Thoracic aorta (tissue), 2 donors: ENCODE measurements at places on chromosomes 12 and 14. TPM values are rescaled to one million over a fixed set of nuclear protein-coding genes. Genes with fewer than 3 reads are reported as not detected.

The MEG3 gene
- total RNA-seq: 153 TPM

The PTPRB gene
- 21.9 TPM for total RNA-seq

The ZNF705A gene
- total RNA-seq: not detected

The SRGAP1 gene
- 24.1 TPM for total RNA-seq

The KRT79 gene
- not detected for total RNA-seq

The SALL2 gene
- 4.9 TPM for total RNA-seq

DNA sequence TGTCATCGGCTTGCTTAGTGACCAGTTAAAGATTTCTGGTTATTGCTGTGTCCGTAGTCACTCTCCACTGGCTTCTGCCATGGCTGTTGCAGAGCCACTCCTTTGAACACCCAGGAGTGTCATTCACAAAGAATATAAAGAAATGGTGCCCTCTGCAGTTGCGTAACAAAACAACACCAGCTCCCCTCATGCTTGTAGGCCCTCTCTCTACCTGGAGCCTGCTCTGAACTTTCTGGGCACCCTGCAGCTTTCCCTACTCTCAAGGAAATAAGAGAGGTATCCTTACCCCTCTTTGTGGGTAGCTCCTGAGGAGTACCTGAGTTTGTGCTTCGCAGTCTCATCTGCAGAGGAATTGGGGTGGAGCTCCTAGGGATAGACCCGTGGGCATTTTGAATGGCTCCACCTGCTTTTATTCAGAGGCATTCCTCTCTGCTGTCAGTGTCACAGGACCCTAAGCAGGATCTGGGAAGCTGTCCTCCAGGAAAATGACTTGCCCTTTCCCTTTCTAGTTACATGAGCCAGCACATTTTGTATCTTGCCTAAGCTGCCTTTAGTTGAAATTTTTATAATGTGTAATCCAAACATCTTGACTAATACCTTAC lies 97.2 kb upstream of the TMEM260 start:
- no peak for DNase-seq

DNA sequence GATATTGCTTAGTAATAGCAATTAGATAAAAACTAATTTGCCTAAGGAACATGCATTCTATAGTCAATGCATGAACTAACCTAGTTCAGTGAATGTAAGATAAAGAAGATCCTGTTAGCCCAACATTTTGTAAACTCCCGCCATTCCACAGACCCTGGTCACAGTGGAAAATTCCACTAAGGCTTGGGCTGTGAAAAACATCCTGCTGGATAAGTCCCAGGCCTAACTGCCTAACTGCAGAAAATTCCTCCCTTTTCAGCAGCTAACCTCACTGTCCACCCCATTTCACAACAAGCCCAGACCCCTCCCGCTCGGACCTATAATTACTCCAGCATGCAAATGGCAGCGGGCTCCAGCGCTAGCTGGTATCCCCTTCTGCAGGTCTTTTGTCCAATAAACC lies 97.9 kb upstream of the GARIN6 start:
- no peak for DNase-seq

DNA sequence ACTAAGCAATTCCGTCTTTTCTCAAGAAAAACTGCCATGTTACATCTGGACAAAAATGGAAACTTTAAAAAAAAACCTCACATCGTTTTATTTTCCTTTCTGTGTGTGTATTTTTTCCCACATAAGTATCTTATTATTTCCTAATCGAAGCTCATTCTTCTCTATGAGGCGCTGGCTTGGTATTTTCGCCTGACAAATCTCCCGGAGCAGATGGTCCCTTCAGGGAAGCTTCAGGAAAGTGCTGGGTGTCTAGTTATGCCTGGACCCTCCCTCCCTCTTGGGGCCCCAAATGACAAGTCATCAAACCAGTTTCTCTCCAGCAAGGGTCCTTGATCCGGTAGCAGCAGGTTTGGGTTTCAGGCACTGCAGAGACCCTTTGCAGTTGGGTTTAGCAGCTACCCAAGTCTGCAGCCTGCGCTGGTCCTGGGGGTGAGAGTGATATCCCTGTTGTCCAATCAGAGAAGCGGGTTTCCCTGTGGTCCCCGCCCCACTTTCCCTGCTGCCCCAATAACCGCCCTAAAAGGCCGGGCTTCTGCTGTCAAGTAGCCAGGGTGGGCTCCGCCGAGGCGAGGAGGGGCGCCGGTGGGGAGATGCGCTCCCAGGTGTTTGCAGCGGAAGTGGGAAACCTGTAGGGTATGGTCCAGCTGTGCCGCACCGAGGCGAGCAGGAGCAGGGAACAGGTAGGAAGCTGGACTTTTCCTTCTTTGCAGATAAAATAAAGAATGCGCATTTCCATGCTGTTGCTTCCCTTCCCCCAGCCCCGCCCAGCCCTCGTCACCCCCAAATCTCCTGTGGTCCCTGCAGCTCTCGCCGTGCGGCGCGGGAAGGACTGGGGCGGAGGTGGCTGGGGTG lies at the start of gene CNTN1:
Gene CNTN1, plus strand, starts transcription at position 527 of the 852 bp plus-strand sequence.
- DNase-seq: peak; percentile 7

GRCh38 chr12:122544537-122544936 lies 17.5 kb downstream of the KNTC1 start:
- DNase-seq: no peak
